Left renal cortex interstitium (tissue), 4 donors: ENCODE measurements at places on chromosomes 7 and 10.
A peak's percentile ranks its signal among the peaks of the same experiment; 100 is the strongest.

GRCh38 chr7:22204312-22204711 lies 152.6 kb downstream of the RAPGEF5 start:
- DNase-seq: no peak

DNA sequence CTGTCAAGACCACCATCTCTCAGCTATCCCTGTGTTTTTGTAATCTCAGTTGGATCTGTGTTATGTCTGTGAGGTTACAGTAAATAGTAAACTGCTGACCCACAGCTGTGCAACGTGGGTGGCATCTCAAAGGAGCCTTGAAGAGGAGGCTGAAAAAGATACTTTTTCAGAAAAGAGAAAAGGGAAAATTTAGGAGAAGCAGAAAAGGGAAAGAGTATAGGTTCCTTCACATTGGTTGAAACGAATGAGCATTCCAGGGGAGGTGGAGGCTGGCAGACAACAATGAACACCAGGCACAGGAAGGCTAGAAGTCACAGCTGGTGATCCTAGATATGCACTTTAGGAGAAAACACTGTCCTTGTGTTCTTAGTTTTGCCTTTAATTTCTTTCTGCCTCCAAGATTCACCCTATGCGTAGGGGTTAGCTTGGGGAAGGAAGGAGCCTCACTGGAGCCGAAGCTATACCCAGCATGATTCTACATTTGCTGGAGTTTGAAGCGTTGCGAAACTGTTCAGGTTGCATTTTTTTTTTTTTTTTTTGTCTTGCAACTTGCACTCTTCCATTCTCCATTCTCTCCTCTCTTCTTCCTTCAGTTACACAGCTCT lies 18.3 kb downstream of the CPED1 start:
- no peak for DNase-seq

DNA sequence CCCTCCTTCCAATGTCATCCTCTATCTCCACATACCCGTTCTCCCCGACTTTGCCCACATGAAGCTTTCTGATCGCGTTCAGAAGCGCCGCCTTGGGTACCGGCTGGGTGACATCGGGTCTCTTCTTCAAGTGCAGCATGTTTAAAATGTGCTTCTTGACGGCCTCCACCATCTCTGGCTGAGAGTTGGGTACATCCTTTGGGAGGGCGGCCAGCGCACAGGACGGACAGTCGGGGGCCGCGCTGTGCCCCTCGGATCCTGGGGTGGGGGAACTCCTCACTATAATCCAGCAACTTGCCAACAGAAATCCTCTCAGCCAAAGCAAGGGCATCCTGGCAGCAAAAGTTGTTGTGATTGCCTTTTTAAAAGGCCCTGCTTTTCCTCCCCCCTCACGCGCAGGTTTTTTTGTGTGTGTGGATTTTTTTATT lies 2.8 kb downstream of the INHBA start:
- DNase-seq: no peak

GRCh38 chr7:150788474-150789269 lies 11.5 kb downstream of the TMEM176B start:
- DNase-seq: no peak

GRCh38 chr10:58511765-58512490 lies 744 bp upstream of the BICC1 start:
- DNase-seq: no peak

DNA sequence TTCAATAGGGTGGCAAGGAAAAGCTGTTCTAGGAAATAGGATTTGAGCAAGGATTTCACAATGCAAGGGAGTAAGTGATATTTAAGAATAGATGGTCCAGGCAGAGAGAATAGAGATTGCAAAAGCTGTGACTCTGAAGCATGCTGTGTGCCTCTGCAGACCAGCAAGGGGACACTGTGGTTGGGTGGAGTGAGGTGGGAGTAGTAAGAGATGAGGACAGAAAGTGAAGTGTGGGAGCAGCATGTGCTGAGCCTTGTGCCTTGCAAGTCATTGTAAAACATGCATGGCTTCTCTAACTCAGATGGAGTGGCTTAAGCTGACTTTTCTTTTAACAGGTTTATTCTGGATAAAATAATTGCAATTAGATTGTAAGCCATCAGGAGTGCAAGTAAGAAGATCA lies 442.4 kb downstream of the CCSER2 start:
- DNase-seq: no peak

- peak; percentile 17 for DNase-seq
Measured at GRCh38 chr7:121196286-121196685, 132.5 kb upstream of the WNT16 start.

DNA sequence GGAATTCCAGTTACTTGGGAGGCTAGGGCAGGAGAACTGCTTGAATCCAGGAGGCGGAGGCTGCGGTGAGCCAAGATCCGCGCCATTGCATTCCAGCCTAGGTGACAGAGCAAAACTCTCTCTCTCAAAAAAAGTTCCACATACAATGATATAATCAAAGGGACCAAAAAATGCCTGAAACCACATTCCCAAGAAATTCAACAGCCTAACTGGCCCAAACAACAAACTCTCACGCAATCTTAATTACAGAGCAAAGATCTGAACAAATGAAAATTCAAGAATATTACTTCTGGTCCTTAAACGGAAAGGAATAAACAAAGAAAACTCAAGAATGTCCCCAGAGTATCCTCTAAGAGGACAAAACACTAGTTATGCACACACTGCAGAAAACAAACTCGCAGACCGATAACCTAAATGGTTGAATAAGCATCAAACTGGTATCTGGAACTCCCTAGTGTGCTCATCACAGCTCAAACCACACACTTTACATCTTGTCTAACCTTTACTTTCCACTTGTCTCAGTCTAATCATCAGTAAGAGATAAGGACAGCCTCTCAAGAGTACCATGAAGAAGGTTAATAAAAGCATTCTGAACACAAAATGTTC lies 3.7 kb downstream of the OGA start:
- DNase-seq: no peak

DNA sequence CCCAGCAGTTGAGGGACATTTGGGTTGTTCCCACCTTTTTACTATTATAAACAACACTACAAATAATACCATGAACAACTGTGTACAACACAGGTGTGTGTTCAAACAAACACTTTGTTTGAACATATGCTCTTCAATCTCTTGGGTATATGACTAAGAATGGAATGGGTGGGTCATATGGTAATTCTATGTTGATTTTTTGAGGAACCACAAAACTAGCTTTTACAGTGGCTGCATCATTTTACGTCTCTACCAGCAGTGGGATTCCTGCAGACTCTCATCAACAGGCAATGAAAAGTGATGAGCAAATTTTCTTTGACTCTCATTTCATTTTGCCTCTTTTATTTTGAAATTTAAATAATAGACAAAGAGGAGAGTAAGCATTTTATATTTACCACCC lies 116.9 kb upstream of the KLF14 start:
- no peak for DNase-seq

- DNase-seq: no peak
Measured at GRCh38 chr7:96530786-96531185, 178.9 kb downstream of the SEM1 start.

- no peak for DNase-seq
Measured at GRCh38 chr10:93431361-93431760, 50.8 kb downstream of the MYOF start.

- no peak for DNase-seq
Measured at GRCh38 chr7:140903741-140904480, 20.8 kb downstream of the BRAF start.

DNA sequence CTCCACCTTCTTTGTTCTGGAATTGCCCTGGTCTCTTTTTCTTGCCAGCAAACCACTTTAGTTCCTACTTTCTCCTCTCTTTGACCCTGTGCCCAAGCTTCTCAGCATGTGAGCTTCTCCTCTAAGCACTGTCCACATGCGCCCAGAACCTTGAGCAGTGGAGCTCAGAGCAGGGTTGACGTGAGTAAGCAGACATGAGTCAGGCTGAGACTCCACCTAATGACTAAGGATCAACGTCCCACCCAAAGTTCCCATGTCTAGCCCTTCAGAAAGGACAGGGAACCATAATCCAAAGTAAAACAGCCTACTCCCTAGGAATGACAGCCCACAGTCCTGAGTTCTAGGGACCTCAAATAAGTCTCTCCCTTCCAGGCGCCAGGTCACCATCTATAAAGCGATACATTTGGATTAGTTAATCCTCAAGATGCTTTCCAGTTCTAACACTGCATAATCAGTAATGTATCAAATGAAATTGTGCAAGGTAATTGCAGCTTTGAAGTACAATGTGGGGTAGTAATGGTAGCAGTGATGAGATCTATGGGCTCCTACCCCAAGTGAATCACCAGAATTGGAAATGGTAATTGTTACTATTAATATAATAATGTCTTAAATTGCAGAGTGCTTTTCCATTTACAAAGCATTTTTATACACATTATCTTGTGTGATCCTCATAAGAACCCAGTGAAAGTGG lies 44.5 kb downstream of the KCNMA1 start:
- DNase-seq: no peak

DNA sequence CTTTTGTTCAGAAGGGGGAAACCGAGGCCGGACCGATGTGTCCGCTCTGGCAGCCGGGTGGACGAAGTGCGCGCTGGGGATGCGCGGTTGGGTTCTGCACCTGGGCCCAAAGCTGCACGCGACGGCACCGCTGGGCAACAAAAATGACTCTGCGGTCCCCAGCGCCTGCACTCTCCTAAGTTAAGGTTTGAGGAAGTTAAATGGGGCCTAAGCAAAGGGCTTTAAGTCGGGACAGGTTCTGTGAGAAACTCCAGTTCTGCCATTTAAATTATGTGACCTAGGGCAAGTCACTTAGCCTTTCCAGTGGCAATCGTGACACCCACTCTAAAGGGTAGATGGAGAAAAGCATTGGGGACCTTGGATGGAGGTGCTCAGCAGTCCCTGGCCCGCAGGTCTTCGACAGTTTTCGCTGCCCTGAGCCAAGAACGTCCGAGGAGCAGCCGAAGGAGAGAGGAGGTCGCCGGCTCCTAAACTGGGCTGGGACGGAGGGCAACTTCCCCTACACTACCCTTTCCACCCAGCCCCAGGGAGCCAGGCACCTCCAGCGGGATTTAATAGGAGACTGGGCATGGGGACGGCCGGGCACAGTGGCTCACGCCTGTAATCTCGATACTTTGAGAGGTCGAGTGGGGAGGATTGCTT lies 534 bp upstream of the ACBD5 start:
- DNase-seq: peak; percentile 34

DNA sequence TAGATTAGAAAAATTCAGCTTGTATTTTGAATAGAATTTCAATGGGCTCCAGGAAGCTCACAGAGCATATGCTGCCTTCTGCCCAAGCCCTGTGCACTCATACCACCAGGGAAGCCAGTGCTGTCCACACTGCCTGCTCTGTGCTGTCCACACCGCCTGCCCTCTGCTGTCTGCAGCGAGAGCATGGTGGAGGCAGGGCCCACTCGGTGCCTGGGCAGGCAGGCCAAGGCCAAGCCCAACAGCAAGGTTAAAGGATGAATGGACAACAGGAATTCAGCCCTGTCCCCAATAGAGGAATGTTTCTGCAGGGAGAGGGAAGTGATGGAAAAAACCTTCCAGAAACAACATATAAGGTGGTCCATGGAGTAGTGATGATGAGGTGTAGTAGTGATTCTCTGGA lies 146.8 kb downstream of the GFRA1 start:
- DNase-seq: no peak

- DNase-seq: no peak
Measured at GRCh38 chr7:111424768-111425167, 137.5 kb downstream of the IMMP2L start.

DNA sequence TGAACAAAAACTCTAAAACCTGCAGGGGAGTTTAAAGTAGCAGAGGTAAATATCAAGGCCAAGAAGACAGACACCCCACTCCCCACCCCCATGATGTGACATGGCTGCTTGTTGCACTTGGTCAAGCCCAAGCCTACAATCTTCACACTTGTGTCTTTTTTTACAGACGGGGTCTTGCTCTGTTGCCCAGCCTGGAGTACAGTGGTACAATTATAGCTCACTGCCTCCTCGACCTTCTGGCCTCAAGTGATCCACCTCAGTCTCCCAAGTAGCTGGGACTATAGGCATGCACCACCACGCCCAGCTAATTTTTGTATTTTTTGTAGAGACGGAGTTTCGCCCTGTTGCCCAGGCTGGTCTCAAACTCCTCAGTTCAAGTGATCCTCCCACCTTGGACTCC lies 71.9 kb upstream of the CYTH3 start:
- DNase-seq: no peak

DNA sequence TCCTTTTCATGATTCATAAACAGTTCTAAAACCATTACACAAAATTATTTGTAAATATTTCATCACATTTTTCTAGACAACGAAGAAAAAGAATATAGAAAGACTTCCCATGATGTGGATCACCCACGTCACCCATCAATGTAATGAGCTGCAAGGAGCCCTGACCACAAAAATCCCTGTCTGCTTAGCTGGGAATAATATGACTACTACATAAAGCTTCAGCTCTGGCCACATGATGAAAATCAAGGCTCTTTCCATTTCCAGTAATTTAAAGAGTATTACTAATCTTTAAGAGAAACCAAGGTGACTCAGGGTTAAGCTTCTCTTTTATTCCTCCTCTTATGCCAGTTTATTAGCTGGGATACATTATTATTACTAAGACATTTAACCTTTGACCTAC lies 180.8 kb upstream of the CACNA2D1 start:
- no peak for DNase-seq

GRCh38 chr10:11397077-11397965 lies 214.1 kb downstream of the USP6NL start:
- no peak for DNase-seq

- no peak for DNase-seq
Measured at GRCh38 chr10:128614802-128615553, 488.8 kb upstream of the MKI67 start.

- no peak for DNase-seq
Measured at GRCh38 chr7:104929921-104930320, 84.1 kb upstream of the KMT2E start.

DNA sequence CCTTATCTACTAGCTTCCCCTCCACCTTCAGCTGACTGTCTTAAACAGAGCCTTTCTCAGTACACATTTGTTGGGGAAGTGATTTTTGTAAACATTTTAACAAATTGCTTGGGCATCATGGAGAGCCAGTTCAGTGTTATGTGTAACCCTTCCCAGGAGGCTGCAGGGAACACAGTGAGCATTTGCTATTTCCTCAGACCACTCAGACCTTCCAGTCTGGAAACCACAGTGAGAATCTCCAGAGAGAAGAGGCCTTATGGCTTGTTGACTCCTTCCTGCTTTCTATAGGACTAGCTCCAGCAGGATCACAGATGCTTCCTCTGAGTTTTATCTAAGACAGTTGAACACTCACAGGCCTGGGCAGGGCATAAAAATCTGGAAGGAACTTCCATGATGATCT lies 409.8 kb upstream of the NPVF start:
- DNase-seq: no peak

DNA sequence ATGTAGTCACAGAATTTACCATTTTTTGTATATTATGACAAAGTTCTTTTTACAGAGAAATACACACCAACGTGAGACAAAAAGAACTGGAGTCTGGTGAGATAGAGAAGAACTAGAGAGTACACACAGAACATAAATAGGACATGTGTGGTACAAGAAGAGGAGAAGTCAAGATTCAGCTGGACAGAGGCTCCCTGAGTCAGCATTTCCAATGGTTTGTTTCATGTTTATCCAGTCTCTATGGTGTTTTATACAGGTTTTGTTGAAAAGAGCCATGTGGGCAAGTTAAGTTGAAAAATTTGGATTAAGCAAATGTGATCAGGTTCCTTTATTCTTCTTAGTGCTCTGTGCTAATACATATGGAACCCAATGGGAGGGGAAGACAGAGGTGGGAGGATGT lies 105.5 kb upstream of the AKR1E2 start:
- DNase-seq: no peak

- peak; percentile 42 for DNase-seq
Measured at GRCh38 chr7:147478796-147479195, 1111.8 kb upstream of the C7orf33 start.

GRCh38 chr7:114375907-114376306 lies 38.7 kb upstream of the FOXP2 start:
- DNase-seq: no peak

- DNase-seq: no peak
Measured at GRCh38 chr7:13851736-13852135, 137.7 kb downstream of the ETV1 start.
